ENCODE measurements at places on chromosomes 6 and 20.

- no peak for DNase-seq
These were observed 107.9 kb upstream of the MAP3K7 start for GRCh38 chr6:90694802-90695201.

DNA sequence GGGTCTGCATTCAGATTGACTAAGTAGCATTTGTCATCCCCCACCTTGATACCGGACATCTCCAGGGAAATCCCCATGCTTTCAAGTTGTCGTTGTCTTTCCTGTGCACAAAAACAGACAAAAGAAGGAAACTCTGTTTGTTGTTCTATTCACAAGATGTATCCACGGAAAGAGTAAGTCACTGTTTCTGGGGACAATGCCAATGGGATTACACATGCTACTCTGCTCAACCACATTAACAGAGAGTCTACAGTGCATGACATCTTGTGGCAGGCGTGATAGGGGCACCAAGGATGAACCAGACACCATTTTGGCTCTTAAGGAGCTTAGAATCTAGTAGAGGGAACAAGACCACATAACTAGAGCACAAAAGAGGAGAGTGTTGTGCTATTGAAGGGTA lies 124.4 kb upstream of the NUP153 start:
- DNase-seq: no peak

GRCh38 chr6:166563805-166564204 lies 22.7 kb downstream of the RAMACL start:
- DNase-seq: no peak

- no peak for DNase-seq
These were observed 68.0 kb downstream of the BTBD9 start for GRCh38 chr6:38571721-38572120.

DNA sequence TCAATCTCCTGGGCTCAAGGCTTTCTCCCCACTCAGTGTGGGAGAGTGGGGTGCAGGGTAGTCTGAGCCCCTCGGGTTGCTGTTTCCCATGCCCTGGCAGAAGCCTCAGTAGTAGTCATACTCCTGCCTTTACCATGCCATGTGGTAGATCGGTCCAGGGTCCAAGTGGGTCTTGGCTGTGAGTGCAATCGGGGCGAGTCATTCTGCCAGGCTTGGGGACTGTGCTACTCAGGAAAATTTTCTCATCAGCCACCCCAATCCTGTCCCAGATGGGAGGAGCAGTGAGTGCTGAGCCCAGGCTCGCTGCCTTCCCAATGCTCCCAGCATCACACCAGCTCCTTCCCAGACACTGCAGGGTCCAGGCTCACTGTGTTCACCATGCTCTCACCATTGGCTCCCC lies 10.7 kb upstream of the RAET1L start:
- no peak for DNase-seq

- DNase-seq: no peak
These were observed 36.0 kb upstream of the PLN start for GRCh38 chr6:118511930-118512715.

DNA sequence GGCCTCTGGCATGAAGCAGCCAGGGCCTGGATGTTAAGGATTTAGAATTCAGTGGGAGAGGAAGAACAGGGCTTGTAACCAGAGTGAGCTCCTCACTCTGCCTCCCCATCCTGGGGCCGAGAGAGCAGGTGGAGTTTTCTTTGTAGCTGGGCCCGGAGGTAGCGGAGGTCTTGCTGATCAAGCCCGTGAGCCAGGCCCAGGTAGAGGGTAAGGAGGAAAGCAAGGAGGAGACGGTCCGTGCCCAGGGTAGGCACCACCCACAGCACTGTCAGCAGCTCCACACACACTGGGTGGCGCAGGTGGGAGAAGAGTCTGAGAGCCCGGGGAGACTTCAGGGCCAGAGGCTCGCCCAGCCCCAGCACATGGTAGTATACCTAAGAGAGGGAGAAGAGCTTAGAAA lies 2.1 kb upstream of the PPP1R18 start:
- DNase-seq: peak; percentile 57

DNA sequence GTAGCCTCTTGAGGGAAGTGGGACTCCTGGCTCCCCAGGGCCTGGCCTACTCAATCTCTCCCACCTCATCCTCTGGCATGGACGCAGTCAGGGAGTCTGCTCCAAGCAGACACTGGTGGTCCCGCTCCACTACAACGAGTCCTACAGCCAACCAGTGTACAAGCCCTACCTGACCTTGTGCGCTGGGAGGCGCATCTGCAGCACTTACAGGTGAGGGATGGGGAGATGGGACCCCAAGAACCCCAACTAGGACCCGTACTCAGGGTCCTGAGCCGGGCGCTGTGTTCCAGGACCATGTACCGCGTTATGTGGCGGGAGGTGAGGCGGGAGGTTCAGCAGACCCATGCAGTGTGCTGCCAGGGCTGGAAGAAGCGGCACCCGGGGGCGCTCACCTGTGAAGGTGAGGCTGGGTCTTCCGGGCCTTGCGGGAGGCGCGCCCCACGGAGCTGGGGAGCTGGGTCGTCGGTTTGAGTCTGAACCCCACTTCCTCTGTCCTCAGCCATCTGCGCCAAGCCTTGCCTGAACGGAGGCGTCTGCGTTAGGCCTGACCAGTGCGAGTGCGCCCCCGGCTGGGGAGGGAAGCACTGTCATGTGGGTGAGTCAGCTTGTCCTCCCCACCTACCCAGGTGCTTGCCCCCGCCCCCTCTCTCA lies 2.1 kb downstream of the EGFL8 start:
- DNase-seq: no peak

GRCh38 chr6:105667056-105667455 lies 264.2 kb upstream of the PREP start:
- no peak for DNase-seq

- DNase-seq: no peak
These were observed 3.7 kb upstream of the DBNDD2 start for GRCh38 chr20:45404438-45404837.

GRCh38 chr6:119960036-119960435 lies 610.5 kb upstream of the MAN1A1 start:
- no peak for DNase-seq

DNA sequence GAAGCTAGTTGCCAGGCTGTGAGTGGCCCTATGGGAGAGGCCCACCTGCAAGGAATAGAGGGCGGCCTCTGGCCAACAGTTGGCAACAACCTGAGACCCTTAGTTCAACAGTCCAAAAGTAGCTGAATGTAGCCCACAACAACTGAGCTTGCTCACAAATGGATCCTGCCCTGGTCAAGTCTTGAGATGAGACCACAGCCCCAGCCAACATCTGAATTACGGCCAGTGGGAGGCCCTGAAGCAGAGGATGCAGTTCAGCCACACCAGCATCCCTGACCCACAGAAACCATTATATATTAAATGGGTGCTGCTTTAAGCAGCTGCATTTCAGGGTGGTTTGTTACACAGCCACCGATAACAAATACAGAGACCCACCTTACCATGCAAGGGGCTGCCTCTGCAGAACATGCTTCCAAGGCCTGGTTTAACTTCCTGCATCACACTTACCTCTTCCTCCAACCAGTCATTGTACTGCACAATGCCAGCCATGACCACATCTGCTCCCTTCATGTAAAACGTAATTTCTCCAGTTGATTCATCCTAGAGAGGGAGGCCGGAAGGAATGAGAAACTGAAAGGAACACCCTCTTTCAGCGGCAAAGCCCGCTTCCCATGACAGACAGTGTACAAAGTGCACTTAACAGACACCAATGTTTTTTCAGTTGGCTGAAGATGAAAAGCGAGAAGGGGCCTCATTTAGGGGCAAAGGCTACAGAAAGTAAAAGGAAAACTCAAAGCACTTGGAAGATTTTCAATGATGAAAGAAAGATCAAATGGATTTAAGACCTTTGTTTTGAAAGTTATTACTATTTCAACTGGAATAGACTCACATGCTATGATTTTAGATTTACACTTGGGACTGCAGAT lies 86.2 kb upstream of the NFATC2 start:
- no peak for DNase-seq

- DNase-seq: no peak
These were observed 7.2 kb upstream of the CHMP4B start for GRCh38 chr20:33803921-33804337.

DNA sequence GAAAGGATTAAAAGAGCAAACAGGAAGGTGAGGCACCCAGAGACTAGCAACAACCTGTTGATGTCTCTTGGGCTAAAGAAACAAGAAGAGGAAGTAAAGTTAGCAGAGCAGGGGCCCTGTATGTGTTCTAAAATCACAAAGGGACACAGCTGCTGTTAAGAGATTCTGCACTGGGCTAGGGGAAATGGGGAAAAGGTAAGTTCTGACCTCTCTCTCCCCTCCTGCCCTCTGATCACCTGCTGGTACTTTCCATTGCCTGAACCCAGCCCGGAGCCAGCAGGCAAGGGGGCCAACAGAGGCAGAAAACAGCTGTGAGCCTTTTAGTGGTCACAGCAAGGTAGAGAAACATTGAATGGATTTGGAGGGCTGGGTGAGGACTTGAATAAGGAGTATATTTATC lies 13.5 kb upstream of the CNR1 start:
- peak; percentile 69 for DNase-seq

GRCh38 chr6:31865205-31866118 lies 2.8 kb upstream of the NEU1 start:
- DNase-seq: no peak

DNA sequence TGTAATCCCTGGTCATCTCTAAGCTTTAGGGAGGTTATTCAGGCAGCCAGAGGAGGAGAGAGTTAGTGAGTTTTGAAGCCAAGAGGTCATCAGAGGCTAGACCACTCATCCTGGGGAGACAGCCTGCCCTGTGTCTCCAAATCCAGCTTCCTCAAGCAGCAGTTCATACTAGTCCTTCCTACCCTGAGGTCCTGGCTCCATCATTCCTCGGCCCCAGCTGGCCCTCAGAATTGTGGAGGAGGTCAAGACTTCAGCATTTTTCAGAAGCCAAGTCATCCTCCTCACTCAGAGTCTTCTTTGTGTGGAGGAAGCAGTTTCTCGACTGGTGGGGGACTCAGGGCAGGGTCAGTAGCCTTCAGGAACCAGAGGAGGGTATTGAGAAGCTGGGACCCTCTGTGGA lies 12.4 kb upstream of the KIAA1755 start:
- DNase-seq: no peak

DNA sequence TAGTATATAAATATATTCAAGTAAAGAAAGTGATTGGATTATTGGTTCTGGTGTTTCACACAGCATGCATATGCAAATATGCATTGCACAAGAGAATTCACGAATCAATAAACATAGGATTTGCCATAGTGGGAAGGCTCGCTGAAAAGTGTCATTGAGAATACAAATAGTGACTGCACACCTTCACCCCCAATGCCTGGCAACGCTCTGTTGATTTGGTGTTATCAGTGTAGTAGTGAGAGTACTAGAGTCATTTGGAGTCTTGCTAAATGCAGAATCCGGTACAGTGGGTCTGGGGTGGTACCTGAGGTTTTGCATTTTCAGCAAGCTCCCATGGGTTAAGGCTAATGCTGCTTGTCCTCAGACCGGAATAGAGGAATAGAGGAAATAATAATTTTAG lies 49.7 kb upstream of the NAA20 start:
- DNase-seq: no peak

GRCh38 chr6:33935439-33936080 lies 131.8 kb upstream of the MLN start:
- DNase-seq: no peak

- no peak for DNase-seq
These were observed 11.6 kb downstream of the TMEM30A start for GRCh38 chr6:75273009-75273408.

GRCh38 chr6:158468666-158469065 lies 91.2 kb upstream of the TMEM181 start:
- DNase-seq: no peak

GRCh38 chr6:88775866-88776571 lies 187.4 kb downstream of the RNGTT start:
- no peak for DNase-seq

GRCh38 chr6:44169154-44169553 lies 10.5 kb downstream of the CAPN11 start:
- DNase-seq: no peak

- DNase-seq: no peak
These were observed 142.3 kb upstream of the SLC22A16 start for GRCh38 chr6:110618591-110619267.

GRCh38 chr20:4325548-4326187 lies 310.3 kb upstream of the RNF24 start:
- no peak for DNase-seq

GRCh38 chr6:26124781-26125685 lies 37.8 kb downstream of the HFE start:
- no peak for DNase-seq

All from naive B cell (primary cell).